ENCODE measurements at places on chromosomes 3 and 15.

DNA sequence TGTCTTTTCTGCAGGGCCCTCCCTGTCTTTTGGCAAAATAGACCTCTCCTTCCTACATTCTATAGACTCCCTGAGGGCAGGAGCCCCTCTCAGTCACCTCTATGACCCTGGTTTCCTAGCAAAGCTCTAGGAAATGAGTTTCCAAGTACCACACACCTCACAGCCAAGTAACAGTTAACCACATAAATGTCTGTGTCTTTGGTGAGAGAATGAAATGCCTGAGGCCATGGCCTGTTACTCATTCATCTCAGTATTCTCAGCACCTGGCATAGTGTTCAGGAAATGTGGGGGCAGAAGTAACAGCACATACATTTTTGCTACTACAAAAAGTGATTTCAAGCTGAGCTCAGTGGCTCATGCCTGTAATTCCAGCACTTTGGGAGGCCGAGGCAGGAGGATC, 21.0 kb downstream of the RFT1 start:
- DNase-seq, result no peak

DNA sequence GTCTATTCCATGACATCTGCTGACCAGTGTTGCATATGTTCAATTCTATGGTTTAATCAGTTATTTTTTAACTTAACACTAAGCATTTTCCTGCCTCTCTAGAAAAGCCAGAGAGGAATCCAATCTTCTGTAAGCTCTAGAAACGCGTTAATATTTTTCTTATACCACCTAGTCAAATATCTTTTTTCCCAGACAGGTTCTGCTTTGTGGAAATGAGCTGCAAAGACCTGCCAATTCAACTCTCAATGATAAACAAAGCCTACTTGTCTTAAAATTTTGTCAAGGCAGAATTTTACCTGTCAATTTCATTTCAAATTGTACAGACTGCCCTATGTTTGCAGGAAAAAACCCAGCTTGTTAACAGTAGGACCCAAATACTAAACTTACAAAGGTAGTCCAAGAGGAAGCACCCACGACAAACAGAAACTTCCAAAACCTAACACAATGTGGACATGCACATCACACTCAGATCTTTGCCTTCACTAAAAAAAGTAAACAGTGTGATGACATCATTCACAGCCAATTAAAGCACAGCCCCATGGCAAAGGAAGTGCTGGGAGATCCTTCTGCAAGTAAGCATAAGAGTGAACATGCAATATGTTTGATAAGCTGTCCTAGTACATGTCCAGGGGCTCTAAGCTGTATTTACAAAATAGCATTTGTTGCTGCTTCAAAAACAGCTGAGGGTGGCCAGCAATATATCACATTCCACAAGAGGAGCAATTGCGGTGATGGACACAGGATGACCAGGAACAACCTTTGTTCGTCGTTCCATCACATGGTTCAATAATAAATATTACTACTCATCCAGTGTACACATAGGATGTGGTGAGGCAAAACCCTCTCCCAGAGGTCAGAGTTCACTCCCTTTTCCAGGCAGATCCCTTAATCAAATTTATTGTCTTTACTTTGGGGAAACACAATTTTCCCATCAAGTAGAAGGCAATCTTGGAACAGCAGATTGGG, 139.4 kb upstream of the TSC22D2 start:
- no peak for DNase-seq

GRCh38 chr3:20022954-20023622, 11.0 kb upstream of the PP2D1 start:
- no peak for DNase-seq

- DNase-seq, result no peak
Observed at GRCh38 chr3:45915518-45916231, 27.6 kb upstream of the CXCR6 start.

- DNase-seq, result no peak
Observed at GRCh38 chr3:119647843-119648575, 12.4 kb downstream of the POPDC2 start.

GRCh38 chr3:195803289-195803908, 8.3 kb downstream of the MUC4 start:
- no peak for DNase-seq

DNA sequence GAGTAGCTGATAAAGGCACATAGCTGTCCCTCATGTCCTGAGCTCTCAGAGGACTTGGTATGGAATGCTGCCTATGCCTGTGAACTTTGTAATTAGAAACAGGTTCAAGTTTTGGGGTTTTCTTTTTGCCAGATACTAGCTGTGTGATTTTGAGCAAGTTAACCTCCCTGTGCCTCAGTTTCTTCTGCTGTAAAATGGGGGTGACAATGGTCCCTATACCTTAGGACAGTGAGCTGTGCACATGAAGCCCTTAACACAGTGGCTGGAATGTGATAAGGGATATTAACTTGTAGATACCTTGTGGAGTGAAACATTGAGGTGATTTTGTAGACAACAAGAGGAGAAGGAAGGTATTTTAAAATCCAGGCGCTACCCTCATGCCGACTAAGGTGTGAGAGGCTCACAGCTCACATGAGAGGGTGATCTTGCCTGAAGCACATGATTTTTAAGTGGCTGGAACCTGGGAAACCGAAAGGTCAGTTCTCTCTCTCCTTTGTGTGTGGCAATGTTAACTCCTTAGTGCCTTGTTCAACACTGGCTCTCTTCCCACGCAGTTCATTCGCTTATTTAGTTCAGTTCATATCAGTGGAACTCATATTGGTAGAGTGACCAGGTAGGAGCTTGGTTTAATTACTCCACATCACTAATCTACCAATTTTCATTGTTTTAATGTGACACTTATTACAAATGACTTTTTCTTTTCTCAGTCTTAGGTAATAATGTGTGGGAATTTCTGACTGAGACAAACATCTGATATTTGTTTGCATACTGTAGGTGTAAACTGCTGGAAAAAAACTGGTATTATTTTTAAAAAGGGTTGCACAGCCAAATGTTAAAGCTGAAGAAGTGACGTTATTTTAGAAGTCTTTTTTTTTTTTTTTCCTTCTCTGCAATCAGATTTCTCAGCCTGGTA, 236.2 kb downstream of the ITPR1 start:
- no peak for DNase-seq

- no peak for DNase-seq
Observed at GRCh38 chr3:29314727-29315088, 33.8 kb downstream of the RBMS3 start.

- no peak for DNase-seq
Observed at GRCh38 chr3:150062492-150062891, 91.8 kb upstream of the PFN2 start.

- no peak for DNase-seq
Observed at GRCh38 chr15:82043130-82043673, 2.6 kb downstream of the MEX3B start.

- no peak for DNase-seq
Observed at GRCh38 chr3:184658223-184658928, 53.5 kb downstream of the MAGEF1 start.

GRCh38 chr15:38867556-38867955, 302.9 kb upstream of the RASGRP1 start:
- DNase-seq, result no peak

- DNase-seq, result no peak
Observed at GRCh38 chr3:46145147-46145546, 63.0 kb downstream of the CCR1 start.

DNA sequence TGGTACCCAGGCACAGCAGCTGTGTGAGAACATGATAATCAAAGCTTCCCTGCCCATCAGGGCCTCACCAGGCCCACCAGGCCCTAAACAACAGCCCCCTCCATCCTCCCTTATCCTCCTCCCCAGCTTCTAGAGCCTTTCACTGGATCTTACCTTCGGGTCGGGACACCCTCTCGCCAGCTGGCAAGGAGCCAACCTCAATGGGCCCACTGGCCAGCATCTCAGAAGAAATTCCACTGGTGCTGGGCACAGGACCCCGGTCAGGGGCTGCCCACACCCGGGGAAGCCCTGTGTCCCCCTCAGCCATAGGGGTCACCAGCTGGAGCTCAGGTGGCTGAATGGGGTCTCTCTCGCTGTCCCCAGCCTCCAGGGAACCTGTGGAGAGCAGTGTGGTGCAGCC, 6.8 kb upstream of the QARS1 start:
- DNase-seq, result no peak

DNA sequence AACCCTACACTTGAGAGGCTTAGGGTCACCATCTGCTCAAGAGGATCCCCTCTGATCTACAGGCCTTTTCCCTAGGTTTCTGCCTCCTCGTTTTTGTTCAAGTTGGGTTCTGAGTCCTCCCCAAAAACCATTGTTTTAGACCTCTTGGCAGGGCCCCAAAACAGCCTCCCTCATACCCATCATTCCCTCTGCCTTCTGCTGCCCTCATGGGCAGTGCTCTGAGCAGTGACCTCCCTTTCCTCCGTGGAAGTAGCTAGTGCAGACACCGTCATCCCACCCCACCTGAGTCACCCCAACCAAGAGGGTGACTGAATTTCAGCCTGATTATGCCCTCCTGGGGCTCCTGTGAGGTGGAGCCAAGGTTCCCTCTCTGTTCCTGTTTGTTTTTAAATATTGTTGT, 92.0 kb downstream of the RBPMS2 start:
- DNase-seq, result no peak

DNA sequence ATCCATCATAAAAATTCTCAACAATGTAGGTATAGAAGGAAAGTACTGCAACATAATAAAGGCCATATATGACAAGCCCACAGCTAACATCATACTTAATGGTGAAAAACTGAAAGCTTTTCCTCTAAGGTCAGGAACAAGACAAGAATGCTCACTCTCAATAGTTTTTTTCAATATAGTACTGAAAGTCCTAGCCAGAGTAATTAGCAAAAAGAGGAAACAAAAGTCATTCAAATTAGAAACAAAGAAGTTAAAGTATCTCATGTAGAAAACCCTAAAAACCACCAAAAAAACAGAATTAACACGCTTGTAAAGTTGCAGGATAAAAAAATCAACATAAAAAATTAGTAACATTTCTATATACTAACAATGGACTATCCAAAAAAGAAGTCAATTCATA, 61.8 kb downstream of the MYH15 start:
- DNase-seq, result no peak
